ENCODE measurements at places on chromosomes 7 and 10.

DNA sequence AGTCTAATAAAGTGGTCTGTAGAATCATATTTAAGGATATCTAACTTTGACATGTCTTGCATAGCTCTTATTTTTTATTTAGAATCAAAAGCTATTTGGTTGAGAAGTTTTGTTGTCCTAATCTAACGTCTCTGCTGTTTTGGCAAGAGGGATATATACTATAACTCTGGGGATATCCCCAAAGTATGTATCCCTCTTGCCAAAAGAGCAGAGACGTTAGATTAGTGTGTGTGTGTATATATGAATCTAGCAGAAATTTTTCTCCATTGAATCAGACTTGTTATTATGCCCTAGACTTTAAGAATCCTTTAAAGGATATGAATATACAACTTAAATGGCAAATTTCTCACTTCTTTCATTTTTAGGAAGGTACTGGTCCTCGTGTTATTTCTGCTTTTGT, 9.6 kb downstream of the SMC3 start:
- no peak for DNase-seq

DNA sequence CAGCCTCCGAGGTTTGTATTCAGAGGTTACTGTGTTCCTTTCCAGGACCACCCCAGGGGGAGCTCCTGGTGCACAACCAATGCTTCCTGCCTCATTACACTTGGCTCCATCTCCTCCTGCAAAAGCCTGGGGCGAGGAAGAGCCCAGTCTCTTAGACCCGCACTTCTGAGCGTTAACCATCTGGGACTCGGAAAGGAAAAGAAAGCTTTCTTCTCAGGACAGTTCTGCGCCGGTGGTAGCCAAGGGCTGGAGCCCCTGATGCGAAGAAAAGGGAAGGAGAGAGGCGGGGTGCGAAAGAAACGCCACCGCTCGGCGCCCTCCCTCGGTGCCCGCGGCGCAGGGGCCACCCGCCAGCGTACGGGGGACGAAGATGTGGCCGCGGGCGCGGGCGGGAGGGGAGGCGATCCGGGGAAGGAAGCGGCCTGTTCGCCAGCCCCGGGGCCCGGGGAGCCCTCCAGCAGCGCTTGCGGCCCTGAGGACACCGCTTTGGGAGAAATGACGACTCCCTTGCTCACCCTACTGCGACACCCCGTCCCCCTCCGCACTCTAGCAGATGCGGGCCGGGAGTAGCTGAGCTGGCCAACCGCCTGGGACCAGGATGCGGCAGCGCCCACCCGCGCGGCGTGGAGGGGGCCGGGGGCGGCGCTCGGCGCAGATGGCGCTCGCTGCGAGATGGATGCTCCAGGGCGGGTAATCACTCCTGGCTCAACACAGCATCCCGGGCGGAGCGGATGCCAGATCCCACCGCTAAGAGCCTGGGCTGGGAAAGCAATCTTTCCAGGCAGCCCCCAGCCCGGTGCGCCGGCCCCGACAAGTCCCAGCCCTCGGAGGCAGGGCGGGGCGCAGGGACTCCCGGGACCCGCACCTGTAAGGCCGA, 1.3 kb downstream of the NRCAM start:
- no peak for DNase-seq

DNA sequence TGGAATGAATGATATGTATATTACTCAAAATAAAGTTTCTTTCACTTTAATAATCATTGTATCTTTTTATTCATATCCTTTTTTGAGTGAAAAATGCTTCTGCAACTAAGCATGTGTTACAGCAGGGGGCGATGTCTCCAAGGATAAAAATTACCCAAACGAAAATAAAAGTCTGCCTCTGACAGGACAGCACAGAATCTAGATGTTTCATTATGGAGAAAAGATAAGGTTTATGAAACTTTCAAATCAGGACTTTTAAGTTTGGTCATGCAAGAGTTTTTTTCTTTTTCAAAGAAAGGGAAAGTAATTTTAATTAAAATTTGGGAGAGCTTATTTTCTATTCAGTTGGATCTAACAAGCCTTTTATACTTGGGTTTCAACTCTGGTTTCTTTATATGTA, 48.4 kb downstream of the TES start:
- DNase-seq = no peak

- peak; percentile 51 for DNase-seq
Observed at GRCh38 chr7:111953611-111954010, 252.6 kb downstream of the DOCK4 start.

DNA sequence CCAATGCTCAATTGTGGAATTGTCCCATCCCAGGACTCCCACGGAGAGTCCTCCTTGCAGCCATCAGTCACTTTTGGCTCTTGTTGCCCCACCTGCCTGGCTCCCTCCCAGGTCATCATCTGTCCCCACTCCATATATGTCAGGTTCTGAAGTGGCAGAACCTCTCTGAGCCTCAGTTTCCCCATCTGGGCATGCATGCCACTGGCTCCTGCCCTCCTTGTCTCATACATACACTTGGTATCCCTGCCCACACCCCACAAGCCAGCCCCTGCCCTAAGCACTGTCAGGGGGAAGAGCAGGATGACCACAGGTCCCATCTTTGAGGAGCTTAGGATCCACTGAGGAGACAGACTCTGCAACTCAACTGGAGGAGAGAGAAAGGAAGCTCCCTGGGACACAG, 156.9 kb downstream of the GRID1 start:
- no peak for DNase-seq

- no peak for DNase-seq
Observed at GRCh38 chr7:120467676-120468075, 194.7 kb downstream of the KCND2 start.

DNA sequence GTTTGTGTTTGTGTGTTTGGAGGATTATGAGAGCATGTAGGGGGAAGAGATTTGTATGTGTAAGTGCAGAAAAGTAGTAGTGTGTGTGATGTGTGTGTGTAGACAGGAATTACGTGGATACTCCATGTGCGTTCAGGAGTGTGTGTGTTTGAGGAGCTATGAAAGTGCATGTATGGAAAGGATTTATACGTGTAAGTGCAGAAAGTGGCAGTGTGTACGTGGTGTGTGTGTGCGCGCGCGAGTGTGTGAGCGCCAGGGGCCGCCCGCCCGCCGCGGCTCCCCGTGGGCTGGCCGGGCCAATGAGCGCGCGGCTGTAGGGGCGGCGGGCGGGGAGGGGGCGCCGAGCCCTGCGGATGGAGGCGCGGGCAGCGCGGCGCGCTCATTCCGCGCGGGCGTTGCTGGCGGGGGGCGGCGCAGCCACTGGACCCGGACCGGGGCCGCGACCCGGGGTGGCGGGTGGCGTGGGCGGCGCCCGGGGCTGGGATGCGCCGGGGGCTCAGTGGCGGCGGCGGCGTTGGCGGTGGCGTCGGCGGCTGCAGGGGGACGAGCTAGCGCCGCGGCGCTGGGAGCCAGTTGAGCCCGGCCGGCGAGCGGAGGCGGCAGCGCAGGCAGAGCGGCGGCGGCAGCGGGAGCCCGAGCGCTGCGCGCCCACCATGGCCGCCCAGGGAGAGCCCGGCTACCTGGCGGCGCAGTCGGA, at the start of gene BICC1:
Gene BICC1 (plus strand): TSS at position 382 of the 697 bp plus-strand sequence. CDS start 272 bp downstream, at position 654.
- DNase-seq = no peak

DNA sequence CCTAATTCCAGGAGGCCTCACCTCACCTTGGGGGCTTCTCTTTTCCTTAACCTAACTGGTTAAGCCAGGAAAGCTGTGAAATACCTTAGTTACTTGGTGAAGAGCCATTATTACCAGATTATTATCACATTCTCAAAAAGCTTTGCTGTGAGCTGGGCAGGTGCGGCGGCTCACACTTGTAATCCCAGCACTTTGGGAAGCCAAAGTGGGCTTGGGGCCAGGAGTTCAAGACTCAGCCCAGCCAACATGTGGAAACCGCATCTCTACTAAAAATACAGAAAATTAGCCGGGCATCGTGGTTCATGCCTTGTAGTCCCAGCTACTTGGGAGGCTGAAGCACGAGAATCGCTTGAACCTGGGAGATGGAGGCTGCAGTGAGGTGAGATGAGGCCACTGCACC, 102.4 kb upstream of the KLF6 start:
- no peak for DNase-seq

- DNase-seq = no peak
Observed at GRCh38 chr7:138891446-138891810, 89.8 kb downstream of the KIAA1549 start.

- no peak for DNase-seq
Observed at GRCh38 chr10:21445163-21445562, 80.3 kb downstream of the SKIDA1 start.

DNA sequence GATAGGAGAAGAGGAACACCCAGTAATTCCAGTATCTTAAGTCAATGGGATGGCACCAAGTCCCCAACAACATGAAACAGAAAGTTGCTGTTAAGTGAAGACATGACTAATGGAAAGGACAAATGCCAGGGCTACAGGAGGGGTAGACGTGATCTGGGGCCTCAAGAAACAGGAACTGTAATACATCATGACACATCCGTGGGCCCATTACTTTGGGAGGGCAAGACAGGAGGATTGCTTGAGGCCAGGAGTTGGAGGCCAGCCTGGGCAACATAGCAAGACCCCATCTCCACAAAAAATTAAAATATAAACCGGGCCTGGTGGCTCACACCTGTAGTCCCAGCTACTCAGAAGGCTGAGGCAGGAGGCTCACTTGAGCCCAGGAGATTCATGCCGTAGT, 408.6 kb upstream of the PRKCQ start:
- no peak for DNase-seq

DNA sequence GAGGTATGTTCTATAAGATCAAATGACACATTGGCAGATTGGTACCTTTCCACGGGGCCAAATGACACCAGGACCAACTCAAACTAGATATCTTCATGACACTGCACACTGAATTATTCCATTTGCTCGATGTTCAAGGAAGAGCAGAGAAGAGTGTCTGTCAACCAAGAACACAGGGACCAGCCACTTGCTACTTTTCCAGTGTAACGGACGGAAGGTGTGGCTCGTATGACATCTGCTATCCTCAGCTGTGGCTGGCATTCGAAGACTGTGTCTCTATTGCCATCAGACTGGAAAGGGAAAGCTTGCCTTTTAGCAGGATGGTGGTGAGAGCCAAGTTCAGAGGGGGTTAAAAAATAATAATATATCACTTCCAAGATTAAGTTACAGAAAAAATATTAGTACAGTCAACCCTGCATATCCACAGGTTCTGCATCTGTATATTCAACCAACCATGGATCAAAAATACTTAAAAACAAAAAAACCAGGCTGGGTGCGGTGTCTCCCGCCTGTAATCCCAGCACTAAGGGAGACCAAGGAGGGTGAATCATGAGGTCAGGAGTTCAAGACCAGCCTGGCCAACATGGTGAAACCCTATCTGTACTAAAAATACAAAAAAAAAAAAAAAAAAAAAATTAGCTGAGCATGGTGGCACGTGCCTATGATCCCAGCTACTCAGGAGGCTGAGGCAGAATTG, 237.1 kb downstream of the PRPF18 start:
- DNase-seq = no peak

DNA sequence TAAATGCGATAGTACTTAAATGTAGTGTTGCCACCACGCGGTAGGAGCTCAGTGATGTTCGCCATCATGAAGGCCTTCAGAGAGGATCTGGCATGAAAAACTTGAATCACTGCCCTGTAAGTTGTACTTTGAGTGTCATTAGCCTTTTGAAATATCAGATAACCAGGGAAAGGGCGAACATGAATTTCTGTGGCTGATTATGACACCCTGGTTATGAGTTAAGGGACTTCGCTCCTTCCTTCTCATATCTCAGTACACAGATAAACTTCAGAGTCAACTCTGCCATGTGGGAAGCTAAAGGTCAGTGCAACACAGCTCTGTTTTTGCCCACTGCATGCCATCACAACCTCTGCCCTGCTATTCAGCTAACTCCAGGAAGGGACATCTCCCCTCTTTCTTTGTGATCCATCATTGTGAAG, 8.9 kb upstream of the ACSL5 start:
- no peak for DNase-seq

- no peak for DNase-seq
Observed at GRCh38 chr10:63972949-63973827, 452.0 kb downstream of the REEP3 start.

- DNase-seq = no peak
Observed at GRCh38 chr10:31090894-31091607, 59.4 kb upstream of the ZNF438 start.

GRCh38 chr7:48962821-48963505, 38.6 kb downstream of the CDC14C start:
- no peak for DNase-seq

DNA sequence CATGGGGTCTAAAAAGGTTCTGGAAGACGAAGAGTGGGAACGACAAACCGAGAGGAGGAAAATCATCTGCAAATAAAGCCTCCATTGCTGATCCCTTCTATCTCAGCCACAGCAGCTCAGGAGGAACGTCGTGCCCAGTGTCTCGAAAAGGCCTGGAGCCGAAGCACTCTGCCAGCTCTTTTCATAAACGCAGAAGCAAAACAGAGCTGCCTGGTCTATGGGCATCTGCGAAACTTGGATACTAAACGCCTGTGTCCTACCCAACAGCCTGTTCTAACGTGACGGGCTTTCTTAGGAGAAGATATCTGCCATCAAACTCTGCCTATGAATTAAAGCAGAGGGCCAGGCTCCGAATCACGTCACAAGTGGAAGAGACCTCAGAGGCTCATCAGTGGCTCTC, 68.7 kb downstream of the GNA12 start:
- DNase-seq = no peak

GRCh38 chr7:105198223-105198622, 184.2 kb downstream of the KMT2E start:
- no peak for DNase-seq

DNA sequence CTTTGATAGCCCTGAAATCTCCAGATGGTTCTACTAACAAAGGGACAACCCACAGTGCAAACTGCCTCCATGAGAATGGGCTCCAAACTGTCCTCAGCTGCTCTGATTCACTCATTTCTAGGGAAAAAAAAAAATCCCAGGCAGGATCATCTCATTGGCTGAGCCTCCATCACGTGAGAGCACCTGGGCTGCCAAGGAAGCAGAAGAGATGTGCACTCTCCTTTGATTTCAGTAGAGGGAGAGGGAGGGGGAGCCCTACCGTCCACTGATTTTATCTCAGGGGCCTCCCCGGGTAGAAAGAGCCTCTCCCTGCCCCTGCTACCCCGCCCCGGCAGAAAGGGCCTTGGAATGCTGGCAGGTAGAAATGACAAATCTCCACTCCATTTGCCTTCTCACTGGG, 725.4 kb downstream of the PHTF2 start:
- no peak for DNase-seq

DNA sequence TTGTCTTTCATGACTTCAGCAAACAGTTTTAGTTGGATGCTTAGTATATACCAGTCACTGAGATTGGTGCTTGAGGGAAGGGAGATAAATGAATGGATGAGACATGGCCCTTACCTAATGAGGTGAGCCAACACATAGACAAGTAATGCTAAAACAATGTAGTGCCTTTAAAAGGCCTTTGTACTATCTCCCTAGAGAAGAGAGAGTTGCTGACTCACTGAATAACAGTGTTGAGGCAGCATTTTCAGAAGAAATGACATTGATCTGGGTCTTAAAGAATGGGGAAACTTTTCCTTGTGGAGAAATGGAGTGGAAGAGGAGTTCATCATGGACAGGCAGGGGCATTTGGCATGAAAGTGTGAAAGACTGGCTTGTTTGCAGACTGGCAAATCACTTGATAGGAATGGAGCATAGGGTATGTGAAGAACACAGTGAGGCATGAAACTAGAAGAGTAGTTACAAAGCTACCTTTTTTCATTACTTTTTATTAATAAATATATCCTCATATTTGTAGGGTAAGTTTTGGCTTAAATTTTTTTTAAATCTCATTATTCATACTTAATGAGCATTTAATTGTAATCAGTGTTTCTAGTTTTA, 91.2 kb downstream of the KAT6B start:
- DNase-seq = peak; percentile 85

- DNase-seq = no peak
Observed at GRCh38 chr7:156420496-156420895, 220.1 kb upstream of the RNF32 start.

GRCh38 chr7:110766864-110767263, 324.1 kb upstream of the LRRN3 start:
- DNase-seq = no peak

GRCh38 chr10:52755297-52756062, 17.1 kb downstream of the MBL2 start:
- peak; percentile 27 for DNase-seq
